ENCODE measurements at places on chromosomes 11 and 22.

DNA sequence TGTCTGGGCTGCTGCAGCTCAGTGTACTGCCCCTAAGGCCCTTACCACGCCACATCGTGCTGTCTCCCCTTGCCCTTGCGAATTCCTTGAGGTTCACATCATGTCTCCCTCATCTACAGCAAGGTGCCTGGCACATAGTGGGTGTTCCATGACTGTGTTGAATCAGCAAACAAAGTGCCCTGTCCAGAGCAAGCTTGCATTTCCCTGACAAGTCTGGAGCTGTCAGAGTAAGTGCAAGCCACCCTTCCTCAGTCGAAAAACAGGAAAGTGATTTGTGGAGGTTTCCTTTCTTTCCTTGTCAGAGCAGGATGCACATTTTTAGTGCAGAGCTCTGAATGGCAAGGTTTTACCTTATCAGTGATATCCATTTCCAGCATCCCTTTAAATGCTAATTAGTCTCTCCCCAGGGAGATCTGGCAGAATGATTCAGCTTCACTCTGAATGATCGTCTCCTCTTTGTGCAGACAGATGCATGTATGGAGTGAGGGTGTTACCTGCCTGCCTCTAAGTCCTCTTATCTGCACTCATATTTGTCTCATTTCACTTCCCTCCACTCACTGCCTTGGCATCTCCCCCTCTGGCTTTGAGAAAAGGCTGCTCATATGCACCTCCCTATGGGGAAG, 331.2 kb downstream of the TMEM135 start:
- no peak for DNase-seq

- DNase-seq, result no peak
Measured at GRCh38 chr22:48372390-48372789, 1455.3 kb downstream of the BRD1 start.

DNA sequence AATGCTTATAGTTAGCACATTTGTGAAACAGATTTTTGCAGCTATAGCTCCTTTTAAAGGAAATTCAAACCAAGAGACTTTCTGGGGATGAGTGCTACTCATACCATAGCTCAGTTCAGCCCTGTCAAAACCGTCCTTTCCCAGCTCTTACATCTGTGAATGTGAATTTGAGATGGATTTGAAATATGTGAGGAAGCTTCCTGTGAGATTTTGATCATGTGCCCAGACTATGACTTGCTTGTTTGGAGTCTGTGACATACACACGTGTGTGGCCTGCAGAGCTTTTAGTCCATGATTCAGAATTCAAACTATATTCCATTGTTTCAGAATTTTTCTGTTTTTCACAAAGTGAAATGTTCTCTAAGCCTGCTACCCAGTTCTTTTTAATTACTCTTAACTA, 4.4 kb upstream of the MMP1 start:
- DNase-seq, result no peak

- DNase-seq, result no peak
Measured at GRCh38 chr11:113022262-113022661, 61.0 kb downstream of the NCAM1 start.

All from stimulated activated CD4-positive, alpha-beta T cell treated with anti-CD3 and anti-CD28 coated beads, Interleukin-1b, Interleukin-23, amount 100 ng/mL, for 4 hours (primary cell).